ENCODE measurements at places on chromosomes 4 and X.

- DNase-seq: no peak
Measured at GRCh38 chr4:156186111-156186510, 232.4 kb upstream of the CTSO start.

DNA sequence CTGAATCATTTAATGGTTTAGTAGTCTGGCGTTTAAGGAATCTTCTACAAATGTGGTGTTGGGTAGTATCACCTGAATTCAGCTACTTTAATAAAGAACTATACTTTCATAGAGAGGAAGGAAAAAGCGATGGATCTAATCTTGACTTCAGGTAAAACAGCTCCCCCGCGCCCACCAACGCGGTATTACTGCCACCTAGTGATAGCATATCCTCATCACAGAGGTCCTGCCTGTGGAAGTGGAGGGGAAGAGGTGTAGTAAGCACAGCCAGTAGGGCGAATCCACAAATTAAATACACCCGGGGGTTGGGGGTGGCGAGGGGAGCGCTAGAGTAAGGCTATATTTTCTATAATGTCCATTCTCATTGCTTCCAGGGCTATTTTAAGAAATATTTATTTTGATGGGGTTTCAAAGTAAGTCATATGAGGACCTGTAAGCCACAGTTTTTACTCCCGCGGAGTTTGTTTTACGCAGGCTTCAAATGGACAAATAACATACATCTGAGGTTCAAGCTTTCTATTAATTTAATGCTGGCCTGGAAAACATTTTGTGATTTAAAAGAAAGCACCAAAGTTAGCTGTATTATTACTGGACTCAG is 8.3 kb upstream of the DAPP1 start:
- no peak for DNase-seq

GRCh38 chr4:128590773-128591172 is 218.7 kb upstream of the JADE1 start:
- no peak for DNase-seq

DNA sequence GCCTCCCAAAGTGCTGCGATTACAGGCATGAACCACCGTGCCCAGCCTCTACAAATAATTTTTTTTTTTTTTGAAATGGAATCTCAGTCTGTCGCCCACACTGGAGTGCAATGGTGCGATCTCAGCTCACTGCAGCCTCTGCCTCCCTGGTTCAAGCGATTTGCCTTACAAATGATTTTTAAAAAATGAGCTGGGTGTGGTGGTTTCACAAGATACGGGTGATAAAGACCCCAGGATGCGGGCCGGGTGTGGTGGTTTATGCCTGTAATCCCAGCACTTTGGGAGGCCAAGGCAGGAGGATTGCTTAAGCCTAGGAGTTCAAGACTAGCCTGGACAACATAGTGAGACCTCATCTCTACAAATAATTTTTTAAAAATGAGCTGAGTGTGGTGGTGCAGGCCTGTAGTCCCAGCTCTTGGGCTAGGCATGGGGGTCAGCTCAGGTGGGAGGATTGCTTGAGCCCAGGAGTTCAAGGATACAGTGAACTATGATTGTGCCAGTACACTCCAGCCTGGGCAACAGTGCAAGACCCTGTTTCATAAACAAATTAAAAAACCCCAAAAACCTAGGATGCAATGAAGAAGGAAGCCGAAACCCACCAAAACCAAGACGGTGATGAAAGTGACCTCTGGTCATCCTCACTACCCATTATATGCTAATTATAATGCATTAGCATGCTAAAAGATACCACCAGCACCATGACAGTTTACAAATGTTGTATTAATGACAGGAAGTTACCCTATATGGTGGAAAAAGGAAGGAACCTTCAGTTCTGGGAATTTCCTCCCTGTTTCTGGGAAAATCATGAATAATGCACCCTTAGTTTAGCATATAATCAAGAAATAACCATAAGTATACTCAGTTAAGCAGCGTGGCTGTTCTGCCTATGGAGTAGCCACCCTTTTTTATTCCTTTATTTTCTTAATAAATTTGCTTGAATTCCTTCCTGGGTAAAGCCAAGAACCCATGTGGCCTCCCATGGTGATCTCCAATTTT is 27.7 kb downstream of the PDGFRA start:
- DNase-seq: no peak

DNA sequence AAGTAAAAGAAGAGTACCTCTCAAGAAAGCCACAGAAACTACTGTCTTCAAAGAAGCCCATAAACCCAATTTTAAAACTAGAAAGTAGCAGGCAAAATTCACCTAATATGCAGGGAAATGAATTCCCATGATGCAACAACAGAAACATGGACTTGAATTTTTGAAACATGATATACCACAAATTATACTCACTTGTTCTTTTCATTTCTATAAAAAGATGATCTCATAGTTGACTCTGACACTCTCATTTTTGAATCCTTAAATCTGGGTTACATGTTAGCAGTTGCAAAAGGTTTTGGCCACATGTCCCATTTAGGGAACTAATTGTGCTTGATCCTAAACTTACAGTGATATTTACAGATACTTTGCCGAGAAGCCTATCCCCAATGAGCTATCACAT is 1130.8 kb downstream of the FAT4 start:
- DNase-seq: no peak

Measured in skeletal muscle cell (primary cell).